SJSA1 (cell line): ENCODE measurements at places on chromosomes 7 and 10. TPM values are rescaled to one million over a fixed set of nuclear protein-coding genes. Genes with fewer than 3 reads are reported as not detected.

DNA sequence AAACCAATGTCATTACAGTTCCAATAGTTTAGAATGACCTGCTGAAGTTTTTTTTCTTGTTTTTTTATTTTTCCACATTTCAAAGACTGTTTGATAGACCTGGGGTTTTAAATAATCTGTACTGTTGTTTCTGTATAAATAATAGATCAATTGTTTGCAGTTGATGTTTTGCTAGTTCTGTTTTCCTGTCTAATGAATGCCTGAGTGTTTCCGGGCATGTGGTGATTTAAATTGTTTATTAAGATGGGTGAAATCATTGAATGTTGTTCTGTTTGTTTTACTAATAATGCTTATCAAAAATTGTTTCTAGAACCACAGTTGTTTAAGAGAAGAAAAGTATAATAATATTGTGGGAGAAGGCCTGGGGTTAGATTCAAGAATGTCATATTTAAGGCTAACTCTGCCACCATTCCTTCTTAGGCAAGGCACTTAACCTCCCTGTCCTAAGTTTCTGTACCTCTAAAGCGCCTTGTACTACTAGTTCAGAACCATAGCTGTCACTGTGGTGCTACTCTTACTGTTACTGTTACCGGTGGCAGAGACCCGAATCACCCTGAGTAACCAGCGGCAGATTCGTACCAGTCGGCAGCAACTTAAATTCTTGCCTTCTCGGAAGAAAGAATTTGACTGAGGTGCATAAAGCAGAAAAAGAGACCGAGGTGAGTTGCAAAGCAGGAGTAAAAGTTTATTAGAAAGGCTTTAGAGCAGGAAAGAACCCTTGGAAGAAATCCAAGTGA lies 1014.1 kb downstream of the REEP3 start:
- DNase-seq, result no peak
- no peak overlapping the region for H3K4me3 ChIP-seq
- no peaks in the 10 kb centered on the region for H3K36me3 ChIP-seq
- H3K27me3 ChIP-seq, result no peaks in the 10 kb centered on the region

The WEE2 gene
- total RNA-seq, result not detected in 2 replicates

The PAX4 gene
- total RNA-seq, result not detected in 2 replicates

DNA sequence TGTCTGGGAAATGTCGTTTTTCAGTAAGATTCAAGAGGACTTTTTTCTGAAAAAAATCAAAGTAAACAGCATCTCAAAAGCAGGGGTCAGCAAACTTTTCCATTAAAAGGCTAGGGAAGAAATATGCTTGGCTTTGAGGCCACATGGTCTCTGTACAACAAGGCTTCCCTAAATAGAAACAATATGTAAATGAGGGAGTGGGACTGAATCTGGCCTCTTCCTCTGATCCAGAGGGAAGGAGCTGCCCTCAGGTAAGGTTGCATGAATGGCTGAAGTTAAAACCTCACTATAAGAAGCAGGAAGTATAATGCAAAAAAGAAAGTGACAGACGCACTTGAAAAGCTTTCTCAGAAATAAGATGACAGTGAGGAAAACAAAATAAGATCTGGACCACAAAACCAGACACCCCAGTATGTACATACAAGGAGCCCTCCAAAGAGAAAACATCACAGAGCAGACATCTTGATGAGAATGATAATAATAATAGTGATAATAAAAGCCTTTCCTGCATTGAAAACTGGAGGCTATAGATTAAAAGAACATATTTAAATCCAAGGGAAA lies 115.2 kb downstream of the PLXNA4 start:
- H3K27ac ChIP-seq, result no peak overlapping the region
- H3K27me3 ChIP-seq, result 0 out of 2 replicates have a peak, but pooled peaks cover 4% of the 10 kb centered on the region
- no peaks in the 10 kb centered on the region for H3K4me1 ChIP-seq
- no peak for DNase-seq

GRCh38 chr7:585229-585711 lies 65.6 kb upstream of the PDGFA start:
- no peaks in the 10 kb centered on the region for H3K4me1 ChIP-seq
- H3K27me3 ChIP-seq, result no peaks in the 10 kb centered on the region
- no peak for DNase-seq
- H3K36me3 ChIP-seq, result no peaks in the 10 kb centered on the region

The CCDC7 gene
- total RNA-seq, result 4.8 and 5.5 TPM in 2 replicates

GRCh38 chr10:21021843-21022594 lies 124.9 kb upstream of the NEBL start:
- DNase-seq, result no peak
- no peak overlapping the region for H3K27ac ChIP-seq

The FZD8 gene
- 15.7 and 15.9 TPM in 2 replicates for total RNA-seq

GRCh38 chr7:107427462-107427861 lies 42.4 kb upstream of the GPR22 start:
- H3K4me3 ChIP-seq, result no peak overlapping the region
- DNase-seq, result no peak
- H3K27ac ChIP-seq, result no peak overlapping the region
- no peaks in the 10 kb centered on the region for H3K27me3 ChIP-seq
- no peaks in the 10 kb centered on the region for H3K36me3 ChIP-seq

GRCh38 chr10:66259836-66260235 lies 666.0 kb upstream of the LRRTM3 start:
- DNase-seq, result no peak
- no peak overlapping the region for H3K4me3 ChIP-seq
- H3K4me1 ChIP-seq, result no peaks in the 10 kb centered on the region
- H3K36me3 ChIP-seq, result no peaks in the 10 kb centered on the region

- H3K27me3 ChIP-seq, result no peaks in the 10 kb centered on the region
- H3K4me3 ChIP-seq, result no peak overlapping the region
- no peak overlapping the region for H3K27ac ChIP-seq
- peaks cover 28% of the 10 kb centered on the region for H3K4me1 ChIP-seq
Observed at GRCh38 chr10:35004651-35005050, 85.5 kb downstream of the CUL2 start.
